ENCODE measurements at places on chromosomes 12 and 14.

GRCh38 chr14:24436355-24437019, 6.1 kb downstream of the SDR39U1 start:
- DNase-seq = peak; percentile 47

- no peak for DNase-seq
These were observed 3.5 kb downstream of the TRPV4 start for GRCh38 chr12:109829667-109830066.

GRCh38 chr12:41344776-41345470, 156.8 kb downstream of the PDZRN4 start:
- no peak for DNase-seq

GRCh38 chr12:31834150-31834549, 105.3 kb upstream of the AMN1 start:
- DNase-seq = no peak

- peak; percentile 1 for DNase-seq
These were observed 230.5 kb downstream of the SLC25A21 start for GRCh38 chr14:36941783-36942521.

GRCh38 chr12:109553906-109554500, 19.3 kb downstream of the MMAB start:
- DNase-seq = no peak

DNA sequence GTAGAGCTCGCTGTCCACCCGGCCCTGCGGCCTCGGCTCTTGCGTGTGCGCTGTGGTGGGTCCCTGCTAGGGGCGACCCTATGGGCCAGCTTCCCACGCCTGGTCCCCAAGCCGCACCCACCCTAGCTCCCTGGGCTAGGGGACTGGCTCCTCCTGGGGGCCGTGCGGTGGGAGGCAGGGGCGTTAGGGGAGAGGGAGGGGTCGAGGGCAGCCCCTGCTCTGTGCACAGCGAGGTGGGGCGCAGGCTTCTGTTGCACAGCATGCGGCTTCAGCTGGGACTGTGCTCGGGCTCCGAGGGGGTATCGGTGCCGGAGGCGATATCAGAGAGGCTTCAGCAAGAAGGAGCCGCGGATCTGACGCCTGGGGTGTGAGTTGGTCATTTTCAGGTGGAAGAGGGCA, 86.1 kb downstream of the ALG10 start:
- DNase-seq = no peak

DNA sequence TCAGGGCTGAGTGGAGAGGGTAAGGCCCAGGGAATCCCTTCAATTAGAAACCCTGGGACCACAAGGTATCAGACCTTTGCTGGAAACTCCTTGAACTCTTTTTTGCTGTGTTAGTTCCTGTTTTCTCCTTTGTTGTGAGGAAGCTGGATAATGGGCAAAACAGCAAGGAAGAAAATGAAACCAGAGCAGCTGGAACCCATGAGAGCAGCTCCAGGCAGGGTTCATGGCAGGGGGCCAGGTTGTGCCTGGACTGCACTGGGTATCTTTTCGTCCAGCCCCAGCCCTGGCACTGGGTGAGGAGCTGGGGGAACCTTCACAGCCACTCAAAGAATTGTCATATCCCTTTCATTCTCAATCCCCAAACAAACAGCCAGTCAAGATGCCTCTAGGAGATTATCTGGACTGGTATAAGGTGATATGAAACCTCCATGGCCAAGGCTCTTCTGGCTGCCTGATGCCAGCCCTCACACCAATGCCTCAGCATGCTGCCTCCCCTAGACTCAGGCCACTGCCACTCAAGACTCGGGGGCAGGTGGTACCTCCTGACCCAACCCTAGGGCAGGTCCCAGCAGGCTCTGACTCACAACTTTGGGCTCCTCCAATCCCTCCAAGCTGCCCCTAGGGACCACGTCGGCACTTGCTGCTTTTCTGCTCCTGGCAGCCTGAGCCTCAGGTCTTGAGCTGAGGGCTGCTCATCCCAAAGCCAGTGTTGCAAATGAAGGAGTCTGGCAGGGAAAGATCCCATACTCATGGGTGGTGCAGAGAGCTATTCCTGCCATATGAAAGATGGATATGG, 16.5 kb downstream of the FAM186B start:
- no peak for DNase-seq

- DNase-seq = no peak
These were observed 3.4 kb downstream of the TAMALIN start for GRCh38 chr12:52010152-52010622.

DNA sequence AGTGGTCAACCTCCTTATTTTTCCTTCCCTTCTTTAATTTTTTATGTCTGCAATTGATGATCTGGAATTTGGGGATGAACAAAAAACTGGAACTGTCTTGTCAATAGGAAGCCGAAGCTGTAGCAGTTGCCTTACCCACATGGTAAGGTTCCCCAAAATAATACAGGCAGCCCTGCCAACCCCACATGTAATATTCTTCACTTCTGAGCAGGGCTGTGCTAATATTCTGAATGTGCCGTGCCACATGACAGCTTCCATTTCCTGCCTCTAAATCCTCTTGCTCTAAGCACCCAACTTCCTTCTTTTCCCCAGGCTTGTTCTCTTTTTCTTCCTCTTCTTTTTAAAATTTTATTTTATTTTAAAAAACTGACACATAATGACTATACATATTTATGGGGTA, 39.6 kb downstream of the GPATCH2L start:
- DNase-seq = no peak

- no peak for DNase-seq
These were observed 156.6 kb downstream of the DAD1 start for GRCh38 chr14:22432348-22432976.

- no peak for DNase-seq
These were observed 1.1 kb downstream of the SYNJ2BP start for GRCh38 chr14:70415788-70416187.

DNA sequence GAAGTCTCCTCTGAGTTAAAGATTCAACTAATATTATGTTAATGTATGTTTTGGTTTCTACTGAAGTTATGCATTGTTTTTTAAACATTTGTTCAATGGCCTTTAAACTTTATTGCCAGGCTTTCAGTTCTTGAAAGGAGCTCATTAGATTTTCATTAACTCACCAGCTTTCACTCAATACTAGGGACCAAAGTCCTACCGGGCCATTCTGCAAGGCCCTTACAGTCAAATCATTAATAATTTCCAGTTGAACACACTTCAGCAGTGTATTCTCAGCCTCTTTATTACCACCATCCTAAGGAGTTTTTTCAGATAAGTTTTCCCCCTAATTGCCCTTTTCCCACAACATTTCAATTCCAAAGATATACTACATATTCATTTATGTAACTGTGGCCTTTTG, 409.2 kb downstream of the DIO2 start:
- DNase-seq = no peak

GRCh38 chr12:12668005-12668404, 28.0 kb downstream of the GPR19 start:
- DNase-seq = no peak

- no peak for DNase-seq
These were observed 918.0 kb downstream of the AACS start for GRCh38 chr12:125983094-125983783.

- DNase-seq = no peak
These were observed 102.4 kb downstream of the ESR2 start for GRCh38 chr14:64191756-64192155.

DNA sequence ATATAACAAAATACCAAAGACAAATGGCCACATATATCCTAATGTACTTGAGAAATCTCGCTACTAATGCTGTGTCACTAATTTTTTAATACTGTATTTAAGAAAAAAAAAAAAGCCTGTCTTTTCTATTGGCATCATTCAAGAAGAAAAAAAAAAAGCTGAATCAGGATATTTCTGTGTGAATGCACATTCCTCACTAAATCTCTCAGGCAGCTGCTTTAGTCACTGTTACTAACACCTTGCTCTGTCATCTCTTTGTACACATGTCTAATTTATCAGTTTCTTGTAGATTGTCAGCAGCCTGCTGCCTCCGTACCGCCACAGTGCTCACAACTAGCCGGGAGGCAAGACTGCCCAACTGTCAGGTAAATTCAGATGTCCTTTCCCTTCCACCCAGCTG, 32.0 kb upstream of the FGD4 start:
- DNase-seq = no peak

DNA sequence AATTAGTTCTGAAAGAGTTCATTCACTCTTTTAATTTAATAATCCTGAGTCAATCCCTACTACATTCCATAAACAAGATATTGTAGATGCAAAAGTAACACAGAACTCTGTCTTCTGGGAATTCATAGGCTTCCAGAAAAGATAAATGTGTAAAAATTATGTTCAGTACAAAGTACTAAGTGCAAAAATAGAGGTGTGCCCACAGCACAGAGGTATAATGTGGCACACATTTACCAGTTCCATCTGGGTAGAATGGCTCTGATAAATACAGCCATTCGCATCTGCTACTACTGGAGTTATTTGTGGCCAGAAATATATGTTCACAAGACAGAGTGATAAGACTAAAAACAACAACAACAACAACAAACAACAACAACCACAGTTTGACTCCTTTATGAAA, 111.6 kb upstream of the PTPRB start:
- DNase-seq = no peak

- DNase-seq = no peak
These were observed 7.4 kb upstream of the KTN1 start for GRCh38 chr14:55572578-55572977.

- peak; percentile 35 for DNase-seq
These were observed 64.7 kb downstream of the ZNF641 start for GRCh38 chr12:48285751-48286650.

DNA sequence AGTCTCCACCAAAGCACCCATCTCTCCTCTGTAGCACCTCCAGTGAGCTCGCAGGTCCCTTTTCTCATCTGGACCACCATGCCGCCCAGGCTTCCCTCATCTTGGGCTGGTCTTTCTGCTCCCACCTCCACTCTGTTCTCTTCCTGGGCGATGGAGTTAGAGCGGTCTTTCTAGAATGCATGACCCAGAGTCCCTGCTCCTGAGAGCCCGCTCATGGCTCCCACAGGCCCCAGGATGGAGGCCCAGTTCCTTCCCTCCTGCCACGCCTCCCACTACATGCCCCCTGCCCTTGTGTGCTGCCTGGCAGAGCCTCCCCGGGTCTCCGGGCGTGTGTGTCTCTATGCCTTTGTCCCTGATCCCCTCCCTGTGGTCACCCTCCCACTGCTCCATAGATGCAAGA, 100.7 kb upstream of the RTL1 start:
- DNase-seq = no peak

DNA sequence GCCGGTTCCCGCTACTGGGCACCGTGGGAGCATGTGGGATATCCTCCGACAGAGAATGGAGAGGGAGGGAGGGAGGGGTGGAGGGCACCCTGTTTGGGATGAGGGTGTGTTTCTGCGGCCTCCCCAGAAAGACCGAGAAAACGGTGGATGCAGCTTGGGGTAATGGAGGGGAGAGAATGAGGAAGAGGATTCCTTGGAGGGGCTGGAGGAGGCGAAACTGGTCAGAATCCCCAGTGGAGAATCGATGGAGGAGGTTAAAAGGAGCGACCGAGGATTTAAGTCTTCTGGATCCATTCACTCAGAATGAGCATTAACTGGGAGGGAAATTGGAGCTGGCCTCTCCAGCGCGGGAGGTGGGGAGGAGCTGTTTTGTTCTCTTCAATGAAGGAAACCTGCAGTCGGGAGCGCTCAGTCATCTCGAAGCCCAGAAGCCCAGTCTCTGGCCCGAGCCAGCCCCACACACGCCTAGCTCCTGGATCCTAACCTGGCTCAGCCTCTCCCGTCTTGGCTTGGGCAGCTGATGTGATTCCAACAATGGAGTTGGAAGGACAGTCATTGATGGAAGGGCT, 581 bp downstream of the ARG2 start:
- no peak for DNase-seq

- no peak for DNase-seq
These were observed 146.2 kb downstream of the BCL11B start for GRCh38 chr14:99125616-99126431.

DNA sequence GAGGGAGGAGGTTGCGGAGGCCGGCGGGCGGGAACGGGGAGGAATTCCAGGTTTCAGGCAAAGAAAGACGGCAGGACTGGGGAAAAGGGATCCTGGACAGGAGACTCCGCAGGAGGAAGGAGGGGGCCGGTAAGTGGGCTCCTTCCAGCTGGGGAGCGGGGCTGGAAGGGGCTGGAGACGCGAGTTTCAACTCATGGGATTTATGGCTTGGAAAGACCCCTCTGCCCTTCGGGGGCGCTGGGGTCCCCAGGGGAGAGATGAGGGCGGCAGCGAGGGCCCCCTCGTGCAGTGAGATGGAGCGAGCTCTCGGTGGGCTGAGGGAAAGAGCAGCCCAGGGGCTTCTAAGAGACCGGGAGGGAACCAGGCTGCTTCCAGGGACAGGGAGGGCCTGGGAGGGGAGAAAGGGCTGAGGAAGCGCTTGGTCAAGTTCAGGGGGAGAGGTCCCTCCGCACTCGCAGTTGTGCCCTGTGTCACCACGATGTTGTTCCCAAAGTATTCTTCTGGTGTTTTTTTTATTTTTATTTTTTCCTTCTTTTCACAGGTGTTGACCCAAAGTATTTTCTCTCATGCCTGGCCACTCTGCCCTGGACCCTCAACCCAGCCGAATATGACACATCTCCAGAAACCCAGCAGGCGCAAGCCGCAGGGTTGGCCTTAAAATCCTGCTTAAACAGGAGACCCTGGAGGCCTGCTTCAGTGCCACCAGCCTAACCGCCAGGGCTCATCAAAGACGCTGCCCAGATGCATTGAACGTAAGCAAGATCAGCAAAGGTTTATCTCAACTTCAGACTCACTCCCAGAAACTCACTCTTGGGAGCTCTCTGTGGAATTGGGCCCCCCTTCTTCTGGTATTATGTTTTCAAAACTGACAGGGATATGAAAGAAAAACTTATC, 16.1 kb downstream of the TNFAIP2 start:
- no peak for DNase-seq

- DNase-seq = peak; percentile 73
These were observed 40.0 kb upstream of the SRSF5 start for GRCh38 chr14:69726761-69727511.

GRCh38 chr14:57659052-57659451, 165.4 kb upstream of the CCDC198 start:
- no peak for DNase-seq

DNA sequence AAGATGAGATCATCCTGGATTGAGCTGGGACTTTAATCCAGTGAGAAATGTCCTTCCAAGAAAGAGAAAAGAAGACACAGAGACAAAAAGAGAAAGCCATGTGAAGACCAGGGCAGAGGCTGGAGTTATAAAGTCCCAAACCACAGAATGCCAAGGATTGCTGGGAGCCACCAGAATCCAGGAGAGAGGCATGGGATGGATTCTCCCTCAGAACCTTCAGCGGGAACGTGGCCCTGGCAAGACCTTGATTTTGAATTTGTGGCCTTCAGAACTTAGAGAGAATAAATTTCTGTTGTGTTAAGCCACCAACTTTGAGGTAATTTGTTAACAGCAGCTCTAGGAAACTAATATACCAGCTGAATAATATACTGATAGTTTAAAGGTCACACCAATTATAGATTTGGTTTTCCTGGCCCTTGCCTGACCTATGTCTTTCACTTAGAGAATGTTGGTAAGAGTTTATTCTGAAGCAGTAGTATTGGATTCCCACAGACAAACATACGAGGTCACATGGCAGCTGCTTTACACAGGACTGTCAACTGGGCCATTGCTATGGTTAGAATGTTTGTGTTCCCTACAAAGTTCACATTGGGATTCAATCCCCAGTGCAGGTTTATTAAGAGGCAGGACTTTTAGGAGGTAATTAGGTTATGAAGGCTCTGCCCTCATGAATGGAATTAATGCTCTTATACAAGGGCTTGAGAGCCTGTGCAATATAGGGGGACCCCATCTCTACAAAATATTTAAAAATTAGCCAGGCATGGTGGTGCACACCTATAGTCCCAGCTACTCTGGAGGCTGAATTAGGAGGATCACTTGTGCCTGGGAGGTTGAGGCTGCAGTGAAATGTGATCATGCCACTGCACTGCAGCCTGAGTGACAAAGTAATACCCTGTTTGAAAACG, 156.5 kb upstream of the EEA1 start:
- DNase-seq = no peak

All from central memory CD4-positive, alpha-beta T cell (primary cell).